KBM-7 (cell line): ENCODE measurements at places on chromosomes 5 and 9.

GRCh38 chr9:12849486-12850003, 74.7 kb downstream of the LURAP1L start:
- no peak for DNase-seq

GRCh38 chr5:141634720-141635119, 1.9 kb downstream of the HDAC3 start:
- DNase-seq = no peak

GRCh38 chr5:103847060-103847459, 284.5 kb upstream of the NUDT12 start:
- DNase-seq = no peak

DNA sequence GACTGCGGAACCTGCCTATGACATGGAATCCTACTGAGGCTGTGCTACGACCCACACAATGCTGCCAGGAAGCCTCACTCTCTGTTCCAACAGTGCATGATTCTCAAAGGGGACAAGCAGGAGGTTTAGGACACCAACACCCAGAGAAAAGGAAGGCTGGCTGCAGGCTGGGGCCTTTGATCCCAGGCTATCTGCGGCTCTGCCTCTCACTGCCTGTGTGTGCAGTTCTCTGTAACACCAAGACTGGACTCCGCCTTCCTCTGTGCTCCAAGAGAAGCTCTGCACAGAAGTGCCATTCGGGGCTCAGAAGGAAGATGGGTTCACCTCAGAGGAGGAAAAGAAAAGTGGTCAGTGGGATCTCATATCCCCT, 20.5 kb downstream of the ANKH start:
- no peak for DNase-seq

GRCh38 chr9:24602693-24603352, 57.1 kb upstream of the IZUMO3 start:
- DNase-seq = no peak

DNA sequence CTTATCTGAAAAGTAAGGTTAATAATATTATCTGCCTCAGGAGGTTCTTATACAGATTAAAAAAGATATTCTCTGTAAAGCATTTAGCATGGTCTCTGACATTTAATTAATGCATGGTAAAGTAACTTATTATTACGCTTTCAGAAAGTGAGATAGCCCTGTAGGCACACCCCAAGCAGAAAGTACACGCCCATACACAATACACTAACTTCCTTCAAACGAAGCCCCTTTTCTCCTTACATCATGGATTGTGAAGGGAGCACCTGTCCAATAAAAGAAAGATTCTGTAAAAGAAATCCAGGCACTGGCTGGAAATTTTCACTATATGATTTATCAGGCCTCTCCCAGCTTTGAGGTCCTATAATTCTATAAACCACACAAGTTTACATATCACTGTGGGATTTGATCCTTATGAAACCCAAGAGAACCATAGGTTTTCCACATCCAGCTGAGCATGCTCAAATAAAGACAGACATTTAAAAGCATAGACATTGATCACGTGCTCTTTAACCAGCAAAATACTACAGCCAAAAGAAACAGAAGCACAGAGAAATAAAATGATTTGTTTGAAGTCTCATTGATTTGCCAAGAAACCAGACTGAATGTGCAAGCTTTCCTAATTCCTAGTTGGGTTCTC, 14.1 kb upstream of the NR3C1 start:
- DNase-seq = no peak

DNA sequence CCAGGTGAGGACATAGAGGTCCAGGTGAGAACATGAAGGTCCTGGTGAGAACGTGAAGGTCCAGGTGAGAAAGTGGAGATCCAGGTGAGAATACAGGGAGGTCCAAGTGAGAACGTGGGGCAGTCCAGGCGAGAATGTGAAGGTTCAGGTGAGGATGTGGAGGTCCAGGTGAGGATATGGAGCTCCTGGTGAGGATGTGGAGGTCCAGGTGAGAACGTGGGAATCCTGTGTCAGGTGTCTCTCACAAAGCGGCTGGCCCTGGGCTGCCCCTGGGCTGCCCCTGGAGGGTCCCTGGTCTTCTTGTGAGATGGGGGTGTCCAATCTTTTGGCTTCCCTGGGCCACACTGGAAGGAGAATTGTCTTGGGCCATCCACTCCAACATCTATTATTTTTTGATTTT, 133.4 kb downstream of the MRPL36 start:
- DNase-seq = no peak

GRCh38 chr5:1883925-1884677, 1.4 kb upstream of the IRX4 start:
- no peak for DNase-seq

DNA sequence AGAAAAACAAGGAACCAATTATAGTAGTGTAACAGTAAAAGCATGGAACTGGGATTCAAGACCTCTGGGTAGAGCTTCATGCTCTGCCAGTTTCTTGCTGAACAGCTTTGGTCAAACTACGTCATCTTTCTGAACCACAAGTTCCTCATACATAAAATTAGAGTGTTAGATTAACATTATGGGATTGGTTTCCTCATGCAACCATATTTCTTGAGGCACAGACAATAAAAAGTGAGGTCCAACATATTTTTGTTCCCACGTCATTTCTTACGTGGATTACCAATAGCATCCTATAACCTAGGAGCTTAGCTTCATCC, 354.8 kb downstream of the TMEM232 start:
- peak; percentile 74 for DNase-seq

- no peak for DNase-seq
Measured at GRCh38 chr9:34242830-34243229, 64.0 kb downstream of the UBAP1 start.

DNA sequence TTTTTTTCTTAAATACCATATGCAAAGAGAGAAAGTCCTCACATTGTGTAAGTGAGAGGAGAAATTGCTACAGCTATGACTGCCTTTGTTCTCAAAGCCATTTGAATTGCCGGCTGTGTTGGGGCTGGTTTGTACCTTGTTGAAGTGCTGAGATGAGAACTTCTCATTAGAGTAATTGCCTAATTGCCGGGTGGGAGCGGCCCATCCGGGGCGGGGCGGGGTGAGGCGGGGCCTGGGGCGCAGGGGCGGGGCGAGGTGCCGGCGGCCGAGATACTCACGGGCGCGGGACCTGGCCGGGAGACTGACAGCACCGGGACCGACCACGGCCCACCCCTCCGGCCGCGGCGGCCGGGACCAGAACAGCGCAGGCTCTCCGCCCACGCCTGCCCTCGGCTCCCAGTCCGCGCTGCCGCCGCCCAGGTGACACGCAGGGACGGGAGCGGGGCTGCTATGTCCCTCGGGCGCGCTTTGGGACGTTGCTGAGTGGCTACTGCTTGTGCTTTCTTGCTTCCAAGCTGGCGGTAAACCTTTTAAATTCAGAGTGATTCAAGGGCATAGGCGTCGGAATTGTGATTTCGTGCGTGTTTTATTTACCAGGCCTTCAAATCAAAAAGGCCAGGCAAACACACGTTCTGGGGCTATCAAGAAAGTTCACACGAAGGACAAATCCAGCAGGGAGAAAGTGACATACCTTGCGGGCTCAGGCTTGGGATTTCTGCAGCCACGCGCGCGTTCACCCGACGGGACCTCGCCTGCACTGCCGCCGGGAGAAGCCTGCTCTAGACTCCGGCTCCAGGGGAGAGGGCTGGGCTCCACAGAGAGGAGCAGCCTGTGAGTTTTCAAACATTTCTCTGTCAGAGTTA, 269.1 kb downstream of the FANCC start:
- DNase-seq = peak; percentile 55

DNA sequence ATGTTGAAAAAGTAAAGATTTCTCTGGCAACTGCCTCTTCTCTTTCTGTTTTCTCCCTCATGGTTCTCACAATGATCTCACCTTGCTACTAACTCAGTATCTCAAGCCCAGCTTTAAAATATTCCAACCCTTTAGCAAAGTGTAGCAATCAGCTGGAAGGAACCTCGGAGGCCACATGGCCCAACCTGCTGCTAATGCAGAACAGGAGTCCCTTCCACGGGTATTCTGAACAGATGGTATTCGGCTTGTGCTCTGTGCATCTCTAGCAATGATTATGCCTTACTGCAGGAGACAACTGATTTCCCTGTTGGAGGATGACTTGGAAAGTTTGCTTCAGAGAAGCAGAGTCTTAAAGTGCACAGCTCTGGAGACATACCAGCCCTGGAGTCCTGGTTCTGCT, 151.8 kb upstream of the PPP1R2B start:
- DNase-seq = no peak

GRCh38 chr5:141478321-141478945, 2.7 kb downstream of the PCDHGC3 start:
- no peak for DNase-seq

DNA sequence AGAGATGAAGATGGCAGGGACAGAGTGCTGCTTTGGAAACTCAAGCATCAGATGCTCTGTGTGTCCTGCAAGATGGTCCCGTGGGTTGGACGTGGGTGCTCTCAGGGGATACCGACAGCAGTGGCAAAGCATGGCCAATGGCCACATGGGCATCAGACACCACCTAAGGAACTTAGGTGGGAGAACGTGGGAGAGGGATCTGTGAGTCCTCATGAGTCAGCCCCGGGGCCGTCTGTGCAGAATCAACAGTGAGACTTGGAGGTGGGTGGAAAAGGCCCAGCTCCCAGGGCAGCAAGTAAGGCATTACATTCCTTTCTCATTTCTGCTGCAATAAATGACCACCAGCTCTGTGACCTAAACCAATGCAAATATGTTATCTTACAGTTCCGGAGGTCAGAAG, 77.0 kb downstream of the RAD23B start:
- DNase-seq = no peak

DNA sequence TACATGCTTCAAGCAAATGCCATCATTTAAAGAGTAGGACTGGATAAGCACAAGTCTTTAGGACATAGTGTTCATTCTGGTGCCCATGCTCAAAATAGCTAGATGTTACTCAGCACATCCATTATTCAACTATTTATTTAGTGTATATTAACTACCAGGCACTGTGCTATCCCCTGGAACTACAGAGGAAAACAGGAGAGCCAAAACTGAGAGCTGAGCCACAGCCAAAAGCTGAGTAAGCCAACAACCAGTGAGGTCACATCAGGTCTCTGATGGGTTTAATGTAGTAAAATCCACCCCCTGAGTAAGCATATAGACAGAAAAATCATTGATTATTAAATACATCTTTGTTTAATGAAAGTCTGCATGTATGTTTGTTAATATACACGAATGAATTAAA, 469.3 kb upstream of the DMAC1 start:
- DNase-seq = no peak

DNA sequence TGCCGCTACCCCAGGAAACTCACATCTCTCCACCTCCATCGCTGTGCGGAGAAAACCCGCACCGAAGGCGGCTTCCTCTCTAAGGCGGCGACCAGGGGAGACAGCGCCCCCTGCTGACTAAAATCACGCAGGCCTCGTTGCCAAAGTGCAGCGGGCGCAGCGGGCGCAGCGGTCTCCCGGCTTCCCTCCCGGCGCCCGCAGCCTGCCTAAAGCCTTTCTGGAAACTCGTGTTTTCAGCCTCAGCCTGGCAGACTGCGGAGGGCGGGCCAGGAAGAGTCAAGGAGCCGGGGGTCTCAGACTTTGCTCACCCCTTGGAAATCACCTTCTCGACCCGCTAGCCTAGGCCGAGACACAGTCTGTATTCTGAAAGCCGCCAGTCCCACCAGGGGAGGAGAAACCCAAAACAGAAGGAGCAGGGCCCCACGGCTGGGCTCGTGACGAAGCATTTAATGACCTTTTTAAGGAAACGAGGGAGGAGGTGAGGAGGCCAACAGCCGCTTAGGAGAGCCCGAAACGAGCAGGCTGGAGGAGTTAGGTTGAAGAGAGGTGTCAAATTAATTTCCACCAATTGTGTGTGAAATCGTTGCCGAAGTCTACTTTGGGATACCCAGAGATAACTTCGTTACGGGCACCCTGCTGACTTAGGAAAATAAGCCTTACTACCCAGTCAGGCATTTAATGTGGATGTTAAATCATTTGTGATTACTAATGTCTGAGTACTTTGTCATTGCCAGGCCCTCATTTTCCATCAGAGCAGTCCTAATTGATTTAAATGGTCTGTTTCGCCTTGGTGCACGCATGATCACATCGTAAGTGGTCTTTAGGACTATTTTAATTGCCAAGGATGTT, 7.3 kb upstream of the FOXB2 start:
- peak; percentile 85 for DNase-seq

DNA sequence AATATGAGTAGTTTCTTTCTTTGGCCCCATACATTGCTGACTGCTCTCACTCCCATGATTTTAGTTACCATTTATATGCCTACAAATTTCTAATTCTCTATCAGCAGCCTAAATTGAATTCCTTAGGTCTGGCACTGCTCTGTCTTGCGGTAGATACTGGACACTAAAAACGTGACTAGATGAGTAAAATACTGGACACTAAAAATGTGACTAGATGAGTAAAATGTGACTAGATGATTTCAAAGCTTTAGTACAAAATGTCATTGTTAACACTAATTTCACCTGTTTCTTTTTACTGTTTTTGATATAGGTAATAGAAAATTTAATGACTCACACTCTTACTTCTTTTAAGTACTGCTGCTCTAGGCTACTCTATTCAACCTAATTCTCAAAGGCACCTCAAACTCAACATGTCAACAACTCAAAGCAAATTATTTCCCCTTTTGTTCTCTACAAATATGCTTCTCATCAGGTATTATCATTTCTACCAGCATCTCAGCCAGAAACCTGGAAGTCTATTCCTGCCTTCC, 31.4 kb upstream of the GOLGA1 start:
- no peak for DNase-seq

- DNase-seq = no peak
Measured at GRCh38 chr5:7405277-7405676, 9.3 kb downstream of the ADCY2 start.

DNA sequence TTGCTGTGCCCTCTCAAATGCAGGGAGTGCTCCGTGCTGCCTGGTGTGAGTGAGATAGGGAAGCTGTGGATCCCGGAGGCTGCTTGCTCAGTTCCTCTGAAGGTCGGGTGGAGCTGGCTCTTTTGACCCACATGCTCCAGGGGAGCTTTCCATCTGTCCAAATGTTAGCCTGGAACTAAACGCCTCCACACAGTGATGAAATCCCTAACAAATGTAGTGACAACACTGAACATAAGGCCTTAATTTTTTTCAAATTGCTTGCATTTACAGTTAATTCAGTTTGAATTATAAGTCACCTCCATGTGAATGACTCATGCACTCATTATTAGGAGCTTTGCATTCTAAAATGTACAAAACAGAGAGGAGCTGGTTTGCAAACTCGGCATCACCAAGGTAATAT, 27.0 kb downstream of the PRDM6 start:
- DNase-seq = peak; percentile 9

- no peak for DNase-seq
Measured at GRCh38 chr9:88661759-88662158, 126.8 kb downstream of the NXNL2 start.

DNA sequence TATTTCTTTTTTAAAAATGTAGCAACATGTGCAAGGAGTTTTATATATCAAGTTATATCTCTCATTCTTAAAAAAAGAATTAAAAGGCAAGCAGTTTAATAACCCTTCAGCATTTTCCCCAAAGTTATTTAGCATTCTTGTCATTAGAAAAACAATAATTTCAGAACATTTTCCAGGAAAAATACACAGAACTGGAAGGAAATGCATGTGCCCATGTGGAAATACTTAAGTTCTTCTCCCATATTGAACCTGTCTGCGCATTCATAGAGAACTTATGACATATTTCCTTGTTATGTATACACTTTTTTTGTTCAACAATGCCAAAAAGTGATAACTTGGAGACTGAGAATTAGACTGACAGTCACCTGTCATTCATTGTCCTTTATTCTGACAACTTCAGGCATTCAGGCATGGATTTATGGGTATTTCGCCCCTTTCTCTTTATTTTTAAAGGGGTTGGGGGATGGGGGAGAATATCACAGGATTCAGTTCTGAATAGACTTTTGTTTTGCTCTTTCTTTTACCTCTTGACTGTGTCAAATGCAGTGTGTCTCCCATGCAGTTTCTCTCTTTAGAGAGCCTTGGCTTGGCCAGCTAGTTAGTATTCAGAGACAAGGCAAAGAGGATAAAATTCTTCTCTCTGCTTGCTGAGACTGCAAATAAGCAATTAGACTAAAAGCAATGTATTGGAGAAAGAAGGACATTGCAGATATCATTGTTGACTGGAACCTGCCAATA, 701.0 kb downstream of the NR2F1-AS1 start:
- no peak for DNase-seq
